ENCODE measurements at places on chromosomes 3 and 15. TPM values are rescaled to one million over a fixed set of nuclear protein-coding genes. Genes with fewer than 3 reads are reported as not detected.

DNA sequence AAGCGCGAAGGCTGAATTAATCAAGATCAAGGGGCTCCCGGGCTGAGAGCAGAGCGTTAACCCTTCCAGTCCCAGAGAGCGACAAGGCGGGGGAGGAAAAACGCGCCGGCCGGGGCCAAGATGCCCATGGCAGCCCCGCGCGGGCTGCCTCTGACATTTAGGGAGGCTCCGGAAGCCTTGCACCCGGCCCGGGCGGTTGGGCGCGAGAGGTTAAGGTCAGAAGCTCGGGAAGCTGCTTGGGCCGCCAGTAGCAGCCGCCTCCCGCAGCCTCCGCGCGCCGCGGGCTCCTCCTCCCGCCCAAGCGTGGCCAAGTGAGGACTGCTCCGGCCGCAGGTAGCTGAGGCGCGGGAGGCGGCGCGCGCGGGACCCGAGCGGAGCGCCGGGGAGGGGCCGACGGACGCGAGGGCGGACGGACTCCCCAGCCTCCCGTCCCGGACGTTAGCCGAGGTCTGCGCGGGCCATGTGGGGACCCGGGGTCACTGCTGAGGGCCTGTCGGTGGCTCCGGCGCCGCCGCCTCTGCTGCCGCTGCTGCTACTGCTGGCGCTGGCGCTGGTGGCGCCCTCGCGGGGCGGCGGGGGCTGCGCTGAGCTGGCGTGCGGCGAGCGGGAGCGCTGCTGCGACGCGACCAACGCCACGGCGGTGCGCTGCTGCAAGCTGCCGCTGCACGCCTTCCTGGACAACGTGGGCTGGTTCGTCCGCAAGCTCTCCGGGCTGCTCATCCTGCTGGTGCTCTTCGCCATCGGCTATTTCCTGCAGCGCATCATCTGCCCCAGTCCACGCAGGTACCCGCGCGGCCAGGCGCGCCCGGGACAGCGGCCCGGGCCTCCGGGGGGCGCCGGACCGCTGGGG lies at the start of gene C3orf80:
Gene C3orf80 (plus strand): TSS at position 247 of the 850 bp plus-strand sequence. CDS start 214 bp downstream, at position 461.
- DNase-seq: no peak

GRCh38 chr3:116563351-116563750 lies 118.1 kb upstream of the LSAMP start:
- no peak for DNase-seq

- DNase-seq: no peak
Measured at GRCh38 chr3:100317912-100318311, 16.6 kb upstream of the NIT2 start.

DNA sequence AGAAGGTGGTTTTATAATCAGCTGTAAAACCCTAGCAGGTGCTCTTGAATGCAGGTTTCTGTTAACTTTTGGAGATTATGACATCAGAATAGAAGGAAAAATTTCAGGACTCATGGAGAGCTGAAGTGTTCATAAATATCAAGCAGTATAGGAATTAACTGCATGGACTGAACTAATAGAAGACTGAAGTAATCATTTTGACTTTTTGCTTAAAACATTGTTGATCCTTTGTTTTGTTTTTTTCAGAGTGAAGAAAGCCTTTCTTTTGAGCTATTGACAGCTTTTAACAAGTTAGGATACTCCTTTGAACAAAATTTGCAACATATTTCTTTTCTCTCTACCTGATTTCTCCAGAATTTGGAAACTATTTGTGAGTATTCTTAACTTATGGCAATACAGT lies 70.6 kb upstream of the DAZL start:
- DNase-seq: no peak

DNA sequence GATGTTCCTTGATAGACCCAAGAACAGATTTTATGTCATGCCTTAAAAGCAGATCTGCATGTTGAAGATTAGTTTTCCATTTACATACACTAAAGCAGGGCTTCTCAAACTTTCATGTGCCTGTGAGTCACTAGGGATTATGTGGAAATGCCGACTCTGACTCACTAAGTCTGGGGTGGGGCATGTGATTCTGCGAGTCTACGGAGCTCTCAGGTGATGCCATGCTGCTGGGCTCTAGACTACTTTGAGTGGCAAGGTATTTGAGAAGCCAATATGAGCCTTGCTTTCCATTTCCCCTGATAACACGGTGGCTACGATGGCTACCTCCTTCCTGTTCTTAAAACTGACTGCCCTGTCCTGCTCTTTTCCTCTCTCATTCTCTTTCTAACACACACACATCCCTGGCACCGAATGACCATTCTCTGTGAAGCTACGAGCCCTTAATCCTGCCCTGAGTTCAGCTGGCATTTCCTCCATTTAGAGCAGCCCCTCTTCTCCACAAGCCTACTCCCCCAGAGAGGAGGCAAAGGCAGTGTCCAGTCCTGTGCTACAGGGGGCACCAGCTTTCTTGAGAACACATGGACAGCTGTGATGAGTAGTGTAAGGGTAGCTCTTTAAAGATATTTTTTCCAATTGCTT lies 39.7 kb upstream of the PYGO1 start:
- no peak for DNase-seq

DNA sequence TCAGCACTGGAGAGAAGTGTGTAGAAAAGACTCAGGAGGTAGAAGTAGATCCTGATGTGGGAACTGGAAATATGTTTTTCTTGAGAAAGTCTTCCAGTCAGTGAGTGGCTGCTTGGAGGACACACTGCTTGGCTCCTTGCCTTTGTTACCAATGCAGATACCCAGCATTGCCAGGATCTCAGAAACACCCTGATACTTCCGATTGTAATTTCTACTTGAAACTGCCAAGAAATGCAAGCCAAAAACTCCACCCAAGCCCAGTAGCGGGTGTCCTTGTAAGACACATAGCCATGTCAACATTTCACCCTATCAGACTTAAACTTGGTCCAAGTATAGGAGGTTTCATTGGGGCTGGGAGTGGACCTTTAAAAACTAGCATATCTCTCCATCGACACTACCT lies 141.8 kb downstream of the ALDH1A2 start:
- DNase-seq: peak; percentile 75

- DNase-seq: no peak
Measured at GRCh38 chr3:157279237-157279636, 119.3 kb upstream of the CCNL1 start.

Gene SRP14
- 283 TPM for total RNA-seq

Gene GPR176
- total RNA-seq: 4.3 TPM

- no peak for DNase-seq
Measured at GRCh38 chr3:141663993-141664392, 74.1 kb upstream of the RNF7 start.

GRCh38 chr3:169603661-169604060 lies 59.9 kb downstream of the MECOM start:
- no peak for DNase-seq

DNA sequence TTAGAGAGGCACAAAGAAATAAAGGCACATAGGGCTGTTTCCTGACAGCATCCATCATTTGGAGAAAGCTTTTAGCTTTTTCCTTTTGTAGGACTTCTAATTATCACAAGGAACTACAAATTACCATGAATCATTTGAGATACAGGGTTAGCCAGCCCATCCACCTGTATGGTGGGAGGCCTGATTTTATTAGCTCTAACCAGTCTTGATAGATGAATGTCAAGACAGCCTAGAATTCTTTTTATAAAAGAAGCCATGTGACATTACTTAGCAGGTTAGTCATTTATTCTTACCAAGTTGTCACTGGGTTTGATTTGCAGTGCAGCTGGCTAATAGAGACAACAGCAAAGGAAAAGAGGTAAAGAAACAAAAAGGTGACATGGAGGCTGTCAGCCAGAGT lies 618.1 kb downstream of the ZNF385D start:
- DNase-seq: no peak

- peak; percentile 56 for DNase-seq
Measured at GRCh38 chr15:31270767-31271166, 55.9 kb upstream of the KLF13 start.

DNA sequence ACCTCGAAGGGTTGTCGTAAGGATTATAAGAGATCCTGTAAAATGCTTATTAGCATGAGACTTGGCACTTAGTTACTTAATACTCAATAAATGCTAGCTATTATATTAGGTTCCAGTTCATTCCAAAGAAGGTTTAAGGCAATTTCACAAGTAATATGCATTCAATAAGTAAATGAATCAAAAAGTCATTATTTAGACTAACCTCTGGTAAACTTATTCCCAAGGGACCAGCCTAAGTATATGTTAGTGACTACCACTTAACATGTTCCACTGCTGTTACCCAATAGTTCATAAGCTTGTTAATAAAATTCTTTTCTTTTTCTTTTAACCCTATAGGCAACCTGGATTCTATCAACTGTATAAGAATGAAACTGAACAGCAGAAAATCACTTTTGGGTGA lies 5.1 kb downstream of the PDCD10 start:
- DNase-seq: no peak

- DNase-seq: peak; percentile 71
Measured at GRCh38 chr3:141402476-141403171, 34.3 kb downstream of the ZBTB38 start.

DNA sequence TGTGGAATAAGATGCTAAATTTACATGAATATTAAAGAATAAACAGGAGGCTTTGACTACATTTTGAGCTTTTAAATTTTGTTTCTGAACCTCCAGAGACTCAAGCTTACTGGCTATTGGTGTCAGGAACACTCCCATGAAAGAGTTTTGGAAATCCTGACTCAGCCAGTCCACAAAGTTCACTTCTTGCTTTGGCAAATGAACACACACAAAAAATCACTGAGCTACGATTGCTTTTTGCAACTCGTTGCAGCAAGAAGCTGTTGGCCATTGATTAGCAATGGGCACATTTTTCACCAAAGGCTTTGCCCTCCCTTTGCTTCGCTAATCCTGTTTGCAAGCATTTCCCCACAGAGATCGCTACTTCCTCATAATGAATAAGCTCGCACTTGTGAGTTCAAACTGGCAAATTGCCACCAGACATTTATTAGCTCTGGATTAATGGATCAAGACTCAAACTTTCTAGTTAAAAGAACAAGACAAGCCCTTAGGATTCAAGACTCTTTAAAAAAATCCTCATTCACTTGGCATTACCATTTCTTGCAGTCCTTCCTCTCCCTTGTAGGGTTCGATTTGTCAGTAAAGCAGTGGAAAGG lies 343.2 kb upstream of the ONECUT1 start:
- no peak for DNase-seq

- peak; percentile 2 for DNase-seq
Measured at GRCh38 chr3:36937492-36937891, 7.4 kb downstream of the TRANK1 start.

GRCh38 chr3:169454060-169454317 lies 209.5 kb downstream of the MECOM start:
- no peak for DNase-seq

Gene MOBP
- total RNA-seq: not detected

GRCh38 chr3:115885621-115886020 lies 262.3 kb downstream of the GAP43 start:
- no peak for DNase-seq

DNA sequence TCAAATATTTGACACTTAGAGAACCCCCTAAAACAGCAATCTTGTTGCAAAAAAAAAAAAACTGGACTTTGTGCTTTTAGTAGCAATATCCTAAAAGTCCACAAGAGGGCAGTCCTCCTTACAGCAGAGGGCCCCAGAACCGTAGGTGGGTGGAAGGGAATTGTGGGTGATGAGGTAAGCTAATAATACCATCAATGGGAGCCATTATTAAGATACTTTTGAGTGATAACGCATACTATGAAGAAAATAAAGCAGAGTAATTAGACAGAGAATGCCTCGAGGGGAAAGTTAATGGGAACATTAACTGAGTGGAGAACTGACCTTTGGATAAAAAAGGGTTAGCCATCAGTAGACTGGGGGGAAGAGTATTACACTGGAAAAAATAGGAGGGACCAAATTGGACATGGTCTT lies 229.9 kb downstream of the THRB start:
- DNase-seq: no peak

Gene SH3GL3
- total RNA-seq: 4.1 TPM

Gene SAMD7
- total RNA-seq: not detected

Gene COL6A6
- 4.0 TPM for total RNA-seq

Gene GHSR
- total RNA-seq: not detected

GRCh38 chr3:38960953-38961622 lies 90.7 kb downstream of the SCN11A start:
- DNase-seq: no peak

Gene ANKUB1
- total RNA-seq: not detected

DNA sequence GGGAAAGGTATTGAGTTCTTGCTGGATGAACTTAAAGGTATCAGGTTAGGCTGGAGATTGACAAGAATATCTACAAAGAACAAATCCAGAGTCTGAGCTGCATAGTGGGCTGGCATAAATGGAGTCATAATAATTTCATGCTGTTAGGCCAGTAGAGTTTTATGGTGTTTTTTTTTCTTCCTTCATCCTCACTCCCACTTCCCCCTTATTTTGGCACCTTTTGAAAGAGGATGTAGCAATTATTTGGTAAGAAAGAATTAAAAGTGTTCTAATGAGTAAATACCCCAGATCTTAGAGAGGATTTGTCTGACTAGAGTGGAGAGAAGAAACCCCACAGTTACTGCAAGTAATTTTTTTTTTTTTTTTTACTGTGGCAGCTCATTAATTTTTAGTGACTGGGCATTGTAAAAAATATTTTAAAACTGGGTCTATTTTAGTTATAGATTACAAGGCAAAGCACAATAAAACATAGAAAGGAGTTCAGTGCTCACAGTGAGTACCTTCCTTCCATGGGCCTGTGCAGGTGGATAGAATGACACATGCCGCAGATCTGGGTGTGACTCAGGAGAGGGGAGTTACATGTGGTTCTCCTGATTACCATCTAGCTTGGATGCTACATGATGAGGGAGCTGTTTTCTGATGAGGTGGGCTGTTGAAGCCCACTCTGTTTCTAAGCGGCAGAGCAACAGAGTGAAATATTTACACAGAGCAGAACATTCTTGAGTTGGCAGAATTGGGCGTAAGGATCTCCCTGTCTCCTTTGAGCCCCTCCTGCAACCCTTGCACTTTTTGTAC lies 5.3 kb downstream of the EDEM1 start:
- DNase-seq: no peak

Gene TKT
- 48.8 TPM for total RNA-seq

DNA sequence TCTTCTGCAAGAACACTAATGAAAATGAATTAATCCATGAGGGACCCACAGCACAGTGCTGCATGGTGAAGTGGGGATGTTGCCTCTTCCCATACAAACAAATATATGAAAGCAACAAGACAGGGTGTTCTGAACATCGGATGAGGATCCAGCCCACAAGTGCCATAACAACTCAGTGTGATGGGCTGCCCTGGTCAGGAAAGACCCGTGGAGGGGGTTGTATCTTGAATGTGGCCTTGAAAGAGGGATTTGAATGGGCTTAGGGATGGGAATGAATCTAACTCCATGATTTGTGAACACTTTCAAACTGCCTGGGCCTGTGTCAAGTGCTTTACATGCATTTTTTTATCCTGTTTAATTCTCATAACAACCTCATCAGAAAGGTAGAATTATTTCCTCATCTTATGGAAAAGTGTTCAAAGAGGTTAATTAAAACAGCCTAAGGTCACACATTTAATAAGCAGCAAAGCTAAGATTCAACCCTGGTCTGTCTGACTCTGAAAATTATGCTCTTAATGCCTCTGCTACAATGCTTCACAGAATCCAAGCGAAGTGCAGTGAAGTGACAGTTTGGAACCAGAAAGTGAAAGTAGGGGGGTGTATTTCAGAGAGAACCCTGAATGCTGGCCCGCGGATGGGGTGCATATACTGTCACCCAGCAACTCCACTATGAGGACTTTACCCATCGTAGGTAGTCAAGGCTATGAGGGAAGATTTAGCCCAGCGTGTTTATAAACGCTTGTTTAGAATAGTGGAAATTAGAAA lies 65.6 kb upstream of the HEG1 start:
- DNase-seq: no peak

GRCh38 chr15:41487381-41487780 lies 6.3 kb upstream of the ITPKA start:
- no peak for DNase-seq

Gene EFCAB12
- 0.28 TPM for total RNA-seq

Gene GPX1
- total RNA-seq: 121 TPM

- DNase-seq: no peak
Measured at GRCh38 chr15:80567721-80568157, 127.4 kb upstream of the ABHD17C start.
